Astrocyte (in vitro differentiated cells and primary cell): ENCODE measurements at places on chromosomes 3 and 15. TPM values are rescaled to one million over a fixed set of nuclear protein-coding genes. Genes with fewer than 3 reads are reported as not detected.
A peak's percentile ranks its signal among the peaks of the same experiment; 100 is the strongest.

GRCh38 chr3:66068255-66068654 is 29.5 kb upstream of the MAGI1 start:
- no peak overlapping the region for H3K4me3 ChIP-seq
- no peak overlapping the region for H3K27ac ChIP-seq
- no peaks in the 10 kb centered on the region for H3K4me1 ChIP-seq
- DNase-seq, result no peak
- no peaks in the 10 kb centered on the region for H3K27me3 ChIP-seq

DNA sequence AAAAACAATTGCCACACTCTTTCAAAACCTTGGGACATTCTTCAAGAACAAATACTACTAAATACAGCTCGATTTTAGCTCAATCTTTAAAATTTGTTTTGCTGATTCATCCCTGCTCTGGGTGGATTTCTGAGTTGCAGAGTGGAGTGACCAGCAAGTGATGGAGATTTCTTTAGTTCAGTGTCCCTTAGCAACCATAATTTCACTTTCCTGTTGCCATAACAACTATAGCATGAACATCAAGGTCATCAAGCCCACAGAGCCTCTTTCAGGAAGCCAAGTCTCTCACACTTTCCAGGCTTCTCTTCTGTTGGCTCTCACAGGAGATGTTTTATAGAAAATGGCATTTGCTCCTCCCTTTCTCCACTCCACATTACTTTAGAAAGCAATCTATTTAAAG is 597.2 kb upstream of the ADAMTS9 start:
- H3K27me3 ChIP-seq, result no peaks in the 10 kb centered on the region
- DNase-seq, result no peak
- no peak overlapping the region for H3K4me3 ChIP-seq
- H3K27ac ChIP-seq, result no peak overlapping the region

DNA sequence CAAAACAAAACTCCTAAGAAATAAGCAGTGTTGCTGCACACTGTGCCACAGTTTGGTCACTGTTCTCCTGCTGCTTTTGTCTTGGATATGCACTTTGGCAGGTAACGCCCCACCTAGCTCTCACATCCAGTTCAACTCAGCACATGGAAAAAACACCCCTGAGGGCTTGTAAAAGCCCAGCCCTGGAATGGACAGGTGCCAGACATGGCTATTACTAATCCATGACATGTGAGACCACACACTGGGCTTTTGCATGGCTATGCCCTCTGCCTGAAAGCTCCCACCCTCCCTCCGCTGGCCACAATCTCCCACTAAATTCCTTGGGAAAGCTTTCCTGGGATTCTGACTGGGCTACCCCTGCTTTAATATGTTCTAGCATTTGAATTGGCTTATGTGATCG is 24.7 kb upstream of the ZBED2 start:
- H3K4me1 ChIP-seq, result no peaks in the 10 kb centered on the region
- no peak overlapping the region for H3K27ac ChIP-seq
- DNase-seq, result peak; percentile 62
- no peaks in the 10 kb centered on the region for H3K27me3 ChIP-seq
- no peaks in the 10 kb centered on the region for H3K36me3 ChIP-seq
- H3K4me3 ChIP-seq, result no peak overlapping the region

- peaks cover 40% of the 10 kb centered on the region for H3K4me1 ChIP-seq
- peaks cover 72% of the 10 kb centered on the region for H3K36me3 ChIP-seq
- H3K4me3 ChIP-seq, result no peak overlapping the region
- H3K27ac ChIP-seq, result no peak overlapping the region
Measured at GRCh38 chr3:98875535-98875934, 26.0 kb downstream of the DCBLD2 start.

DNA sequence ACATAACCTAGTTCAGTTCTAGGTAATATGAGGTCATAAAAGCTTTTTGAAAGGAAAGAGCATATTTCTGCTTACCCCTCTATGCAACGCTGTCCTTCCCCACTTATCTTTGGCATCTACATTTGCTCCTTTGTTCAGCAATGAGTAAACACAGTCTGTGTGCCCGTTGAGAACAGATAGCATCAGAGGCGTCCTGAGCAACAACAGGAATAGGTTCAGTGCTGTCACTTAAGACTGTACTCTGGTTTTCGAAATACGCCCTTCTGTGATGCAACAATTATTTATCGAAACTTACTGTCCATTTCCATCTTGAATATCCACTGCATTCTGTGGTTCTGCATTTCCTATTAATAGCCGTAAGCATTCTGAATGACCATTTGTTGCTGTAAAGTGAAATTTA is 84.4 kb downstream of the BTD start:
- no peak overlapping the region for H3K27ac ChIP-seq
- H3K27me3 ChIP-seq, result no peaks in the 10 kb centered on the region
- H3K36me3 ChIP-seq, result peaks cover 44% of the 10 kb centered on the region
- H3K4me3 ChIP-seq, result no peak overlapping the region

KBTBD8 gene
- 9.2 and 9.4 TPM in 2 replicates for total RNA-seq

CKMT1B gene
- 0.72 and 0.89 TPM in 2 replicates for total RNA-seq

GOLGA8R gene
- total RNA-seq, result 1.6 and 2.8 TPM in 2 replicates

VPS33B gene
- 9.7 and 12.0 TPM in 2 replicates for total RNA-seq

GOLGA6L22 gene
- not detected in 2 replicates for total RNA-seq

SYNPR gene
- 0.27 TPM in 1 of 2 replicates, not detected in the other for total RNA-seq

CCR2 gene
- total RNA-seq, result not detected in 2 replicates

LIPC gene
- total RNA-seq, result not detected in 2 replicates

MYZAP gene
- 0.41 TPM in 1 of 2 replicates, not detected in the other for total RNA-seq
